CD8-positive, alpha-beta T cell (primary cell): ENCODE measurements at places on chromosomes 2 and 18.
A peak's percentile ranks its signal among the peaks of the same experiment; 100 is the strongest.

DNA sequence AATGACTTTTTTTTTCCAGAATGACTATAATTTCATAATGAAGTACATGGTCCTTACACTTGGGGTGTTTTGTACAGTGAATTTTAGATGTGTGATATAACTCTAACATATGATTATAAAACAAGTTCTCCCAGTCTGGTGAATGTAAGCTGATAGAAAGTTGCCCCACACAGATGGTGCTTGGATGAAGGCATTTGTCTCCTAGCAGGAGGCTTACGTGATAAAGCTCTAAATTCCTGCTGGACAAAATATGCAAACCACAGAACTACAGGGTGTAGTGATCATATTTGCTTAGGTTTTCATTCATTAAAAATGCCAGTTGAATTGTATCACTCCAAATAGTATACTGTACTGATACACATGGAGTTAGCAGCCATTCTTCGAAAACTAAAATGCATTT, 85.5 kb downstream of the DSC3 start:
- DNase-seq, result no peak

GRCh38 chr2:107669335-107669734, 157.4 kb upstream of the RGPD4 start:
- DNase-seq, result no peak

- DNase-seq, result no peak
Observed at GRCh38 chr18:11654736-11655605, 34.1 kb upstream of the GNAL start.

DNA sequence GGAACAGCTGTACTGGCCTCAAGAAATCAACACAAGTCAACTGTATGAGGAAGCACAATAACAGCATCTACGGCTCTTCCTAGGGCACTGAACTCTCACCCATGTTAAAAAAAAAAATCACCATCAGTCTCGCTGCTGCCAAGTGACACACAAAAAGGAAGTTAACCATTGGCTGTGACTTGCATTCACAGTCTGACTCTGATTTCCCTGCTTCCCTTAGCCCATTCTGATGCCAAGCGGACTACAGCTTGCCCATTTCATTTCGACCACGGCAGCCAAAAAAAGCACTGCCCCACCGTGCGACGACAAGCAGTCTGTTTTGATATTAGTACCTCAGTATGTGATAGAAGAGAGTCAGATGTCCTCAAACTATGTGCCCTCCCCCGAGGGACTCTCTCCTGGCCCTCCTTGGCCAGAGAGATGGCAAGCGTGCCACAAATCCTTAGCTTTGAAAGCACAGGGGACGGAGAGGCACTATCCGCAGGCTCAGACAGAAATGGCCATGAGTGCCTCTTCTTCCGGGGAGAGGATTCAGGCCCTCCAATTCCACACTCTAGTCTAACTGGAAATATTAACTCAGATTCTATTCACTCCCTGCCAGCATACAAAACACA, 250.0 kb downstream of the TCF4 start:
- DNase-seq, result no peak

DNA sequence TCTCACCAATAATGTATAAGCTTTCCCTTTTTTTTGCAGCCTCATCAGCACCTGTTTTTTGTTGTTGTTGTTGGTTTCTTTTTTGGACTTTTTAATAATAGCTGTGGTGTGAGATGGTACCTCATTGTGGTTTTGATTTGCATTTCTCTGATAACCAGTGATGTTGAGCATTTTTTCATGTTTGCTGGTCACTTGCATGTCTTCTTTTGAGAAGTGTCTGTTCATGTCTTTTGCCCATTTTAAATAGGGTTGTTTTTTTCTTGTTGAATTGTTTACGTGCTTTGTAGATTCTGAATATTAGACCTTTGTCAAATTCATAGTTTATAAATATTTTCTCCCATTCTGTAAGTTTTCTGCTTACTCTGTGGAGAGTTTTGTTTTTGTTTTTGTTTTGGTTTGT, 88.4 kb upstream of the EPAS1 start:
- DNase-seq, result no peak

GRCh38 chr2:223837287-223838061, at the start of gene AP1S3:
Gene AP1S3 (minus strand): TSS chr2:223837582. CDS start chr2:223837450, 132 bp downstream.
- DNase-seq, result peak; percentile 66

DNA sequence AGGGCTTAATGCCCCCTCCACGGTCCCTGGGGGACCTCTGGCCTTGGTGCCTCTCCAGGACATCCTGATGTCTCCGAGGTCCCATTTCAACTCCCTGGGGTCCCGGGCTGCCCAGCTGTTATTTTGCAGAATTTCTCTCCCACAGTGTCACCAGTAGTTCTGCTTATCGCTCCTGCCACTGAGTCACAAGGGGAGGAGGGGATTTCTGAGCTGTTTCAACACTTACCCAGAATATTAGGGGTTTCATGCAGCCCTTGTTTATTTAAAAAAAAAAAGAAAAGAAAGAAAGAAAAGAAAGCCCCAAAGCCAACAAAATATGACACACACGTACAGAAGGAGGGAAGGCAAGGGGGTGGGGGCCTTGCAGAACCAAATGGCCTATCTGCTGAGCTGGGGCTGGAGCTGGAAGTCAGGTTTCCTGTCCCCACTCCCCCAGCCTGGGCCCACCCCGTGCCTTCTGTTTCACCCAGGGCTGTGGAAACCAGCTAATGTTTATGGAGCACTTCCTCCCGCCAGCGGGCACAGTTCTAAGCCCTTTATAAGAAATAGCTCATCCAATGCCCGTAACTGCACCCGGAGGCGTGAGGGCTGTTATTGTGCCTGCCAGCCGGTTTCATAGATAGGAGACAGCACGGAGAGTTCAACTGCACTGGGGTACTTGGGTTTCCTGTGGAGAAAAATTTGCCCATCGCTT, 8.4 kb upstream of the ARID5A start:
- no peak for DNase-seq

- no peak for DNase-seq
Observed at GRCh38 chr2:145638675-145639074, 1118.8 kb upstream of the ZEB2 start.

- no peak for DNase-seq
Observed at GRCh38 chr2:61970807-61971556, 65.5 kb downstream of the COMMD1 start.

DNA sequence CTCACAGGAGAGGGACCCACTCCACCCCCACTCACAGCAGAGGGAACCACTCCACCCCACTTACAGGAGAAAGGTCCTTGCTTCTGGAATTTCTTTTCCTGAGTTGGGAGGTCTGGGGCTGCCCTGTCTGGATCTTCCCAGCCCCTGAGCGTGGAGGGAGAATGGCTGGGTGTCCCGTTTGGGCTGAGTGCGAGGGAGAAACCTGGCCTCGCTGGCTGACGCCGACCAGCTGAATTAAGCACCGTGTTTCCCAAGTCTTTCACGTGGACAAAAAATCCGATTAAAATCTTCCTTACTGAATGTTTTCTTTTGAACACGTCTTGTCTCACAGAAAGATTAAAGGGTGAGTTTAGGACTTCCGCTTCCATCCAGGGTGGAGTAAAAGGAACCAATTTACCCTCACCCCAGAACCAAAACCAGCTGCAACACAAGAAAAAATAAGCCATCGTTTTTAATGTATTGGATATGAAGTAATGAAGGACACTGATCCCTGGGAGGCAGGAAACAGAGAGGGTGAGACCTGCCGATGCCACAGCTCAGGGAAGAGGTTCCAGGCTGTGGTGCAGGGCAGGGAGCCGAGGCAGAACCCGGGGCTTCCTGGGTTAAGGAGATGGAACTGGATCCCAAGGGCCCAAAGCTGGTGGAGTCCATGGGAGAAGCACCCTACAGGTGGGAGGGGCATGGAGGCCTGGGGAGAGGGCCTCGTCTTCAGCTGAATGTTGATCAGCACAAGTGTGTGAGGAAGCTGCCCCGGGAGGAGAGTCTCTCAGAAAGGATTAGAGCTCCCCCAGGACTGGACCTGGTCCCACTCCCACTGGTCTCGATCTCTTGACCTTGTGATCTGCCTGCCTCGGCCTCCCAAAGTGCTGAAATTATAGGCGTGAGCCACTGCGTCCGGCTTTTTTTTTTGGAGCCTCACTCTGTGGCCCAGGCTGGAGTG, 60.3 kb downstream of the RTP5 start:
- no peak for DNase-seq

GRCh38 chr2:63046961-63047320, 3.7 kb upstream of the OTX1 start:
- DNase-seq, result no peak

- DNase-seq, result peak; percentile 26
Observed at GRCh38 chr2:46294176-46294836, 2.9 kb upstream of the EPAS1 start.

DNA sequence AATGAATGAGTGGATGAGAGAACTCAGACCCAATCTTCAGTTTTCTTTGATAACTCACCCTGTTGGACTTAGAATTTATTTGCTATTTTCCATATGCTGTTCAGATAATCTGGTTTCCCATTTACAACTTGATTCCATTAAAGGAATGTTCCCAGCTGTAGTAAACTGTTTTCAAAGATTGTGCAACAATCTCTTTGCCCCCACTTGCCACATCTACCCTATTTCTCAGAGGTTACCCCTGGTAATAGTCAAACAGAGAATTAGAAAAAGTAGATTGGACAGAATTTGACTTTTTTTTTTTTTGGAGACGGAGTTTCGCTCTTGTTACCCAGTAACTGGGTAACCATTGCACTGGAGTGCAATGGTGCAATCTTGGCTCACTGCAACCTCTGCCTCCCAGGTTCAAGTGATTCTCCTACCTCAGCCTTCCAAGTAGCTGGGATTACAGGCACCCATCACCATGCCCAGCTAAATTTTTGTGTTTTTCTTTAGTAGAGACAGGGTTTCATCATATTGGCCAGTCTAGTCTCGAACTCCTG, 93.4 kb upstream of the SIX2 start:
- no peak for DNase-seq

DNA sequence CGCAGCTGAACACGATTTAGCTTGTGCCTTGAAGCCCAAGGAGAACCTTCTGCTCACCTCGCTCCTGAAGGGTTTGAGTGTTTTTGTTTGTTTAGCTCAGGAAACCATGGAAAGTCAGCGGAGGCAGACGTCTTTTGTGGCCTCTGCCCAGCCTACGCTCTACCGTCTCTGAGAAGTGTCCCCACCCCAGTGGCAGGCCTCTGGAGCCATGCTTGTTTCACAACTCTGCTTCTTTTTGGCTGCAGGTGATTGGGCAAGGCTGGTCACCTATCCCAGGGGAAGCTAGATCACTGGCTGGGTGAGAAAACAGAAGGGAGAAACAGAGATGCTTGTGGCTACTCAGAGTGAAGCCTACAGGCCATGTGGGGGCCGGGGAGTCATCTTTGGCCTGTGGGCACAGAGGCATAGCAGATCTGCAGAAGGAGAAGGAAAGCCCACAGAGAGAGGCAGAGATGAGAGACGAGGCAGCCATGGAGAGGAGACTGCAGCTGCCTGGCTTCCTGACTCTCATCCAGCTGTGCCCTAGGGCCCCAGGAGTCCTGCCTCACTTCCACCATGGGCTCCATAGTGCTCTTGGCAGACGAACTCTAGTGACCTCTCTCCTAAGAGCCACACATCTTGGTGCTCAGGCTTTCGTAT, 50.1 kb downstream of the CIB4 start:
- no peak for DNase-seq

DNA sequence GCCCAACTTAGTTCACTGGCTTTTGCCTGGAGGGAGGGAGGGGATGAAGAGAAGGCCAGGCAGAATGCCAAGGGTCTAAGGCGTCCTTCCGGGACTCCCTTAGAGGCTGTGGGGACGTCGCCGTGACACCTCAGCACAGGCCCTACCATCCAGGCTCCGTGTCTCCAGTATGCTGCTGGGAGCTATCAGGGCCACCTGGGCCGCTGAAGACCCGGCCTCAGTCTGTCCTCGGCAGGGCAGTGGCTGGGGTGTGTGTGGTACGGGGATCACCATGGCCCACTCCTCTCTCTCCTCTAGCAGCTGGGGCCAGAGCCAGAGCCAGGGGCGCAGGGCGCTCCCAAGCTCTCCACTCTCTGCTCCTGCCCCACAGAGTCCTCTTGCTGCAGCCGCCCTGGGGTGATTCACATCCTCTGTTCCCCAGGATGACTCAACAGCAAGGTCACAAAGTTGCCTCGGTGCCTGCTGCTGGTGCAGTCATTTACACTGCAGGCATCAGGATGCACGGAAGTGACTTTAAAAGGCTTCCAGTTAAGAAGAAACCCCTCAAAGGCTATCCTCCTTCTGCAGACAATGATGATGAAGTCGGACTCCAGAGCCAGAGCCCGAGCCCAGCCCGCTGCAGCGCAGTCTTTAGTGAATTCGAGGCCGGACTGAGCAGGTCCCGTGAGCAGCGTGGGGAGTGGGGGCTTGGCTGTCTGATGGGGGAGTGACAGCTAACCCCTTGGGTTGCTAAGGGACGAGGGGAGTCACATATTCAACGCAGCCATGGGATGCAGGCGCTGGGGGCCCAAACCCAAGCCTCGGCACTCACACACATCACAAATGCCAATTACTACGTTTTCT, 31.9 kb downstream of the SNORC start:
- DNase-seq, result no peak
